ENCODE measurements at places on chromosomes 5 and 9. TPM values are rescaled to one million over a fixed set of nuclear protein-coding genes. Genes with fewer than 3 reads are reported as not detected.

- peaks cover 9% of the 10 kb centered on the region for H3K27me3 ChIP-seq
- H3K4me1 ChIP-seq: no peaks in the 10 kb centered on the region
- no peak overlapping the region for H3K4me3 ChIP-seq
- DNase-seq: no peak
- H3K27ac ChIP-seq: no peak overlapping the region
- H3K36me3 ChIP-seq: no peaks in the 10 kb centered on the region
Measured at GRCh38 chr9:22257026-22257816, 189.4 kb upstream of the DMRTA1 start.

- no peak for DNase-seq
- H3K4me3 ChIP-seq: no peak overlapping the region
- H3K36me3 ChIP-seq: no peaks in the 10 kb centered on the region
- no peak overlapping the region for H3K27ac ChIP-seq
- H3K4me1 ChIP-seq: no peaks in the 10 kb centered on the region
Measured at GRCh38 chr9:124511891-124512805, 4.9 kb upstream of the NR5A1 start.

CBY3 gene
- 0.51 TPM for total RNA-seq

CIZ1 gene
- total RNA-seq: 150 TPM

ZNF879 gene
- total RNA-seq: 2.3 TPM
